ENCODE measurements at places on chromosomes 5 and 9. TPM values are rescaled to one million over a fixed set of nuclear protein-coding genes. Genes with fewer than 3 reads are reported as not detected.

The N4BP3 gene
- polyA plus RNA-seq = 0.29 TPM

The IL5 gene
- polyA plus RNA-seq = not detected

The SV2C gene
- polyA plus RNA-seq = not detected

The PRDM12 gene
- polyA plus RNA-seq = not detected

The GLE1 gene
- polyA plus RNA-seq = 27.3 TPM

The BTNL8 gene
- polyA plus RNA-seq = not detected

DNA sequence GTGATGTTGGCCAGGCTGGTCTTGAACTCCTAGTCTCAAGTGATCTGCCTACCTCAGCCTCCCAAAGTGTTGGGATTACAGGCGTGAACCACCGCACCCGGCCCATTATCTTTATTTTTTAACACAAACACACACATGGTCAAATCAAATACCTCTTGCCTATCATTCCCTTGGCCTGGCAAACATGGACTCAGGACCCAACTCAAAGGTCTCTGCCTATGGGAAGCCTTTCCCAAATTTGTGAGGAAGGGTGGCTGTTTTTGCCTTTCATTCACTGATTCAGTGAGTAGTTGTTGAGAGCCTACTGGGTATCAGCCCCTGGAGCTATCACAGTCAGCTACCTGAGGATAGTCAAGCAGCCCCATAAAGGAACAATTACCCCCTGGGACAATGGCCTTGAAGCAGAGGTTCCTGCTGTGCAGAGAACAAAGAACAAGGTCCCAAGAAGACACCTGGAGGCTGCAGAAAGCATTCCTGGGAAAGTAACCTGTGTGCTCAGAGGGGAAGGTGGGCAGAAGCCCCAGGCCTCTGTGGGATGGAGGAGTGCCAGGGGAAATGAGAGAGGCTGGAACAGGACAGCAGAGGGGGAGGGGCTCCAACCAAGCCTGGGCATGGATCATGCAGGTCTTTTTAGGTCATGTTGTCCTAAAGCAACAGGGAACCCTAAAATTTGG is 126.4 kb downstream of the CRB2 start:
- no peak for DNase-seq

DNA sequence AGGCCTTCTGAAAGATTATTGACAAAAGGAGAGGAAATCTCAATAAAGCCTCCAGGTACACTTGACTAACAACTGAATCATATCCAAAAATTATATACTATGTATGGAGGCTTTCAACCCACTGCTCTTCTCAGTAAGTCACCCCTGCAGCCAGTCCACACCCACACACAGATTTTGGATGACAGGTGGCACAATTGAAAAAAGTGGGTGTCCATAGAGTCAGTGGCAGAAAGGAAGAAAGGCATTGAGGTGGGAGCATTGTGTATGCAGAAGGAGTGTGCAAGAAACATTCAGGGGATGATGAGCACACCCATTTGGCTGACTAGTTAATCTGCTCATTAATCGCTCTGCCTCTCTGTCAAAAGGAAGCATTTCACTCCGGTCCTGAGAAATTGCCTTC is 150.6 kb upstream of the IL12B start:
- no peak for DNase-seq

DNA sequence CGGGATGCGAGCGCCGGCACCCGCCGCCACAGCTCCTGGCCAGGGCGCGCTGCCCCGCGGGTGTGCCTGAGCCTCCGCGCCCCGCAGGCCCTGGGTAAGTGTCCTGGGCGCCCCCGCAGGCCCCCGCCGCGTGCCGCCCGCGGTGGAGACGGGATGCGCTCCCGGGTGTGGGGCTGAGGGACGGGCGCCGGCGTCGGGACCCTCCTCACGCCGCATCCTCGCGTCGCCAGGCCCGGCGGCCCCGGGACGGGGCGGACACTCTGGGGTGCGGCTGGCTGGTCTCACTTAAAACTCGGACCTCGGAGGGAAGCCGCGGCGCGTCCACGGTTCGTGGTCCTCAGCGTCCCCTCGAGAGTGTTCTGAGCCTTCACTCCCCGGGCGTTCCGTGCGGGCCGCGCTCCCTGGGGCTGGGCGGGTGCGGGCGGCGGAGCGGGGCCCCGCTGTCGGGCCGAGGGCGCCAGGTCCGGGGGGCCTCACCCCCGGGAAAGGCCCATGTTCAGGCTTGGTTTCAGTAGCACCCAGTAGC is 275 bp downstream of the AHRR start:
- no peak for DNase-seq

DNA sequence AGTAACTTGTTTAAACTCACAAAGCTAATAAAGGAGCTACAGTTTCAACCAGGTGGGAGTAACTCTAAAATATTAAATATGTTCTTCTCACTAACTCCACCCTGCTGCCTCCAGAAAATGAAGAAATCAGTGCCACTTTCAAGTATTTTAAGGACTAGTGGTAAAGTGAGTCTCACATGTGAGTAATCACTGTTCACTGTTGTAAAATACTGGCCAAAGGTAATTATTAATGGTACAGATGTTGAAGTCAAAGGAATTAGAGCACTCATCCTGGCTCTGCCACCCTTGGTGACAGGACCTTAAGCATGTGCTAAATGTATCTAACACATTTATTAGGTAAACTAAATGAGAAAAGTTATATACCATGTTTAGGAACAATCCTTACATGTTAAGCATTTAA is 430.7 kb downstream of the BRINP1 start:
- no peak for DNase-seq

- no peak for DNase-seq
Measured at GRCh38 chr9:79465156-79465555, 106.6 kb upstream of the TLE4 start.

All from AG04450 (cell line).